ENCODE measurements at places on chromosomes 13 and 19.
A peak's percentile ranks its signal among the peaks of the same experiment; 100 is the strongest.

GRCh38 chr19:34189917-34190425 lies 17.7 kb downstream of the LSM14A start:
- no peak for DNase-seq

GRCh38 chr19:35592226-35592625 lies 6.3 kb downstream of the PMIS2 start:
- no peak for DNase-seq

GRCh38 chr13:30234619-30235162 lies 72.7 kb downstream of the KATNAL1 start:
- DNase-seq = no peak

GRCh38 chr19:8478598-8478997 lies 23.8 kb downstream of the PRAM1 start:
- no peak for DNase-seq

GRCh38 chr19:12825254-12826131 lies 8.9 kb downstream of the RTBDN start:
- no peak for DNase-seq

- DNase-seq = no peak
Measured at GRCh38 chr13:22009937-22010336, 339.1 kb downstream of the FGF9 start.

GRCh38 chr19:40663695-40664692 lies 26.5 kb downstream of the NUMBL start:
- DNase-seq = peak; percentile 26

GRCh38 chr19:44303976-44304568 lies 753 bp downstream of the ZNF235 start:
- no peak for DNase-seq

DNA sequence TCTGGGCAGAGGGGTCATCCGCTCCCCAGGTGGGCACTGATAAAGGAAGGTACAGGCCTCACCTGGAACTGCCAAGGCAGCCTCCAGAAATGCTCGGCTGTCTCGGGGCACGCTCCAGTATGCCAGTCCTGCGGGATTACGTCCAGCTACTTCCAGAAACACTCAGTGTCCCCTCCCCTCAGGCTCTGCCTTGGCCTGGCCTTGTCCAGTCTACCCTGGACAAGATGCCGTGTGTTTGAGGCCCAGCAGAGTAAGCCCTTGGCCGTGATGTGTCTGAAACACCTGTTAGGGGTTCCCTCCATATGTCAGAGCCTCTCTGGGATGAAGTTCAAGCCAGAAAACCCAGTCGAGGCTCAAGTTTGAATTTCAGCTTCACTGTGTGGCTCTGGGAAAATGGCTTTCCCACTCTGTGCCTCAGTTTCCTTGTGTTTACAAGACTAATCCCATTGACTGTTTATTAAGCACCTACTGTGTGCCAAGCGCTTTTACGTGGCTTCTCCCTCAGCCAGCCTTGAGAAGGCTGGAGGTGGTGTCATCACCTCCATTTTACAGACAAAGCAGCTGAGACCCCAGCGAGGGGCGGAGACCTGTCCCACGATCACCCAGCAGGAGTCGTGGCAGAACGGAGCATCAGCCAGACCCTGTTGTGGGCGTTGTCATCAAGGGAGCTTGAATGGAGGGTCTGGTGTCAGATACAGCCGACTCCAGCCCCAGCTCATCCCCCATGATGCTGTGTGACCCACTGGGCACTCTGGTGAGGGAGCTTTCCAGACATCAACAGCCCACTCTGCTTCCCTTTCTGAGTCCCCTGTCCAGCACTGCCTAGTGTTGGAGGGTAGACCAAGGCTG lies 2.0 kb upstream of the PIK3R2 start:
- DNase-seq = no peak

DNA sequence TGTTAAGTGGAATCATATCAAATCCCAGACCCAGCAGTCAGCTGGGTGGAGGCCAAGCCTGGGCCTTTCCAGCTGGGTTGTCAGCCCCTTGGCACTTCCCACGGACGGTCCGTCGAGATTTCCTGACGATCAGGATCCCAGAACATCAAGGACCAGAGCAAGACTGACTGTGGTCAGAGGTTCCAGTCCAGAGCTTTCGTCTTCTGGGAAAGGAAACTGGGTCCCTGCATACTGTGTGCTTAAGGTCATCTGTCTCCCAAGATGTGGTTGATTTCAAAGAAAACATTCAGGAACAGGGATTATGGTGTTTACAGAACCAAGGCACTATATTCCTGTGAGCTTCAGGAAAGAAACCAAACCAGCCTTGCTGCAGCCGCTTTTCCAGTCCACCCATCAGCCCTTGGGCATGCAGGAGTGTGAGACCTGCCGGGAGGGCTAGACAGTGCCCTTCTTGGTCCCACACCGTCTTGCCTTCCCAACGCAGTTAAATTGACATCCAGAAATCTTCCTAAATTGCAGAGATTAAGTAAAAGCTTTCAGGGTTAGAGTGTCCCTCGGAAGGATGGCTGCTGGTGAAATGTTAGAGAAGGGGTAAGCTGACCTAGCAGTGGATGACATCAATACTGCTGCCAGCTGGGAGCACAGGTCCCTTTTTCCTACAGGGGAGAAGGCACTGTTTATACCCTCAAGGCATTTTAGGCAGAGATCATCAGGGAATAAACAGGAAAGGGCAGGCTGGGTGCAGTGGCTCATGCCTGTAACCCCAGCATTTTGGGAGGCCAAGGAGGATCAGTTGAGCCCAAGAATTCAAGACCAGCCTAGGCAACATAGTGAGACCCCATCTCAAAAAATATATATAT lies 5.0 kb upstream of the C19orf33 start:
- DNase-seq = no peak

GRCh38 chr19:45657520-45658167 lies 10.4 kb upstream of the GIPR start:
- DNase-seq = no peak

- no peak for DNase-seq
Measured at GRCh38 chr19:54670576-54671357, 8.0 kb downstream of the LILRB4 start.

GRCh38 chr19:32642771-32643170 lies 32.2 kb downstream of the ANKRD27 start:
- DNase-seq = peak; percentile 63

GRCh38 chr19:36528921-36529518 lies 949 bp upstream of the ZNF260 start:
- DNase-seq = no peak

GRCh38 chr13:37226971-37227370 lies 121.5 kb upstream of the CSNK1A1L start:
- no peak for DNase-seq

DNA sequence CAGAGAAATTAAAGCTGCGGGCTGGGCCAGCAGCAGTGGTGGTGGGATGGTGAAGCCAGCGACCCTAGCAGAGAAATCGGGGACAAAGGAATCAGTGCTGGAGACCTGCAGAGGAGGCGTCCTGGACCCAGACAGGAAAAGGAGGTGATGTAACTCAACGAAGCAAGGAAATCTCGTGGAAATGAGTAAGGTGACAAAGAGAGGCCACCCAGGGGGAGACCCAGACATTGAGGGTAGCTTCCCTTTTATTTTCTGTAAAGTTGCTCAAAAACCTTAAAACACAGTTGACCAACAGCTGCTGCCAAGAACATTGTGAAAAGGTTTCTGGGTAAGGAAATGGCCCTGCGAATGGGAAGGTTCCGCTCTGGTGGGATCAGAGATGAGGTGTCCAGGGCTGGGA lies 13.3 kb upstream of the RETN start:
- DNase-seq = no peak

DNA sequence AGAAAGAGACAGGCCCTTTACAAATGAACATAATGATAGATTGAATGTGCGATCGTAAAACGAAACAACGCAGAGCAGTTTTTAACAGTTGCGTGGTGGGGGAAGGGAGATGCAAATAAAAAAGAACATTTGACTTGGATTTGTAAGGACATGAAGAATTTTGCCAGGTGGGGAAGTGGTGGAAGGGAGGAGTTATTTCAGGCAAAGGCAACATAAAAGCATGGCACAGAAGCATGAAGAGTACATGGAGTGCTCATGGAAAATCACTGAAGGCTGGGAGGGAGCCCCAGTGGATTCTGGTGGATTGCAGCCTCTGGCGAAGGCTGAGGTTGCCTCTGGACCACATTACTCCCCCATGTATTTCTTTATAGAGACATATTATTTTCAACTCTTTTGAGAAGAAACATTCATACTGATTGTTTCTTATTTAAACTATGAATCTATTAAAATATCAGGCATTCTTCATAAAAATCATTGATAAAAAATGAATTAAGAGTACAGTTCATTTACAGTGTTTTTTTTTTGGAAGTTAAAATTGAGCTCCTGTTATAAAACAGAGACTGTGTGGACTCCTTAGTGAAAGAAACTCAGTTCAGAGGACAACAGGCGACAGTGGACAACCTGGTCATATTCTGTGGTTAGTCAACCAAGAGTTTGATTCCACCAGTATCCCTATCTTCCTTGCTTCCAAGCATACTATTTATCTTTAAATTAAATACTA lies 57.5 kb downstream of the STARD13 start:
- DNase-seq = no peak

DNA sequence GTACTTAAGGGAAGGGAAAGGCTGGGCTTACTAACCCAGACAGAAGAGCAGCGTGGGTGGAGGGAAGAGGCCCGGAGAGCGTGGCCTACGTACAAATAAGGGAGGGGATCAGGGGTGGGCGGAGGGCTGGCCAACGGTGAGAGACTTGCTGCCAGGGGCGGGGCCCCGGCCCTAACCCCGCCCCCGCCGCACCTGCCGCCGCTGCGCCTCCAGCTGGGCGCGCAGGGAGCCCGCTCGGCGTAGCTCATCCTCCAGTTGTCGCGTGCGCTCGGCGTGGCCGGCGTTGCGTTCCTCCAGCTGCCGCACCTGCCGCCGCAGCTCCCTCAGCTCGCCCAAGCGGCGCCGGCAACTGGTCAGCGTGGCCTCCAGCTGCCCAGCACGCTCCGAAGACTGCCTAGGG lies 5.7 kb downstream of the HOOK2 start:
- DNase-seq = peak; percentile 60

DNA sequence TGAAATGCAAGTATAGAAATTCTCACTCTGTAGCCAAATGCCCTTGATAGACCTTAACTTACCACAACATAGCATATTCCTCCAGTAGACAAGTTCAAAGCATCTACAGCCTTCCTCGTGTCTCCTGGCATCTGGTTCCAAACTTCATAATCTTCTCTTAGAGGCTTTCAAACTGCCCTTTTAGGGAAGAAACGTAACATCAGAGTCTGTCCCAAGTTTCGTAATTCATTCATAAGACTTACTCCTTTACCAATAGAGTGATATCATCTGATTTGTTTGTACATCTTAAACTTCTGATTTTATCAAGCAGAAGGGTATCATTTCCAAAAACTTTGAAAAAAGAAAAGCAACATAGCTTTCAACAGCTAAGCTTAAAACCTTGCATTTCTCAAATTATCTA lies 137.4 kb downstream of the SPRY2 start:
- no peak for DNase-seq

GRCh38 chr19:10882108-10882457 lies 10.7 kb downstream of the CARM1 start:
- DNase-seq = no peak

GRCh38 chr13:71457645-71458044 lies 409.4 kb downstream of the DACH1 start:
- DNase-seq = no peak

DNA sequence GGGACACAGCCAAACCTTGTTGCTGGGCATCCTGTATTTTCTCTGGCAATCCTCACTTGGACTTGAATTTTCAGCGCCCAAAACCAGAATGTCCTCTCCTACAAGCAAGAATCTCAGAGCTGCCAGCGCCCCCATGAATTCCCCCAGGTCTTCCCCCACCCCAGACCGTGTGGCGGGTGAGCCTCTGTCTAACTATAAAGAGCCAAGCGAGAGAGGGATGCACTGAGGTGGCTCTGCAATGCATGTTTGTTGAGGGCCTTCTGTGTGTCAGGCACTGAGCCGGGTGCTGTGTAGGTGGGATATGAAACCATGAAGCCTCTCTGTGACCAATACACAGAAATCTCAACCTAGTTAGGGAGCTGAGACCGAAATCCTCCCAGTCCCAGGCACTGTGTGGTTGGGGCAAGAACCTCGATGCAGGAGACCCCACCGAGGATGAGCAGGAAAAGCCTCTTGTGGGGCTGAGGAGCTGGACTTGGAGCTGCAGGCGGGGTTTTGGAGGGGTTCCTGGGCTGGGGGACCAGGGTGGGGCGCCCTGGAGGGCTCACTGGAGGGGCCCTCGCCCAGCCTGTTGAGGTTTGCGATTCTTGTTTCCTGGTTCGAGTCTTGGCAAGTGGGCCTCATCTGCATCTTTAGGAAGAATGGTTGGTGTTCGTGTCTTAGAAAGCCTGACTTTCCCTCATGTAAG lies 12.4 kb upstream of the PROZ start:
- DNase-seq = no peak

DNA sequence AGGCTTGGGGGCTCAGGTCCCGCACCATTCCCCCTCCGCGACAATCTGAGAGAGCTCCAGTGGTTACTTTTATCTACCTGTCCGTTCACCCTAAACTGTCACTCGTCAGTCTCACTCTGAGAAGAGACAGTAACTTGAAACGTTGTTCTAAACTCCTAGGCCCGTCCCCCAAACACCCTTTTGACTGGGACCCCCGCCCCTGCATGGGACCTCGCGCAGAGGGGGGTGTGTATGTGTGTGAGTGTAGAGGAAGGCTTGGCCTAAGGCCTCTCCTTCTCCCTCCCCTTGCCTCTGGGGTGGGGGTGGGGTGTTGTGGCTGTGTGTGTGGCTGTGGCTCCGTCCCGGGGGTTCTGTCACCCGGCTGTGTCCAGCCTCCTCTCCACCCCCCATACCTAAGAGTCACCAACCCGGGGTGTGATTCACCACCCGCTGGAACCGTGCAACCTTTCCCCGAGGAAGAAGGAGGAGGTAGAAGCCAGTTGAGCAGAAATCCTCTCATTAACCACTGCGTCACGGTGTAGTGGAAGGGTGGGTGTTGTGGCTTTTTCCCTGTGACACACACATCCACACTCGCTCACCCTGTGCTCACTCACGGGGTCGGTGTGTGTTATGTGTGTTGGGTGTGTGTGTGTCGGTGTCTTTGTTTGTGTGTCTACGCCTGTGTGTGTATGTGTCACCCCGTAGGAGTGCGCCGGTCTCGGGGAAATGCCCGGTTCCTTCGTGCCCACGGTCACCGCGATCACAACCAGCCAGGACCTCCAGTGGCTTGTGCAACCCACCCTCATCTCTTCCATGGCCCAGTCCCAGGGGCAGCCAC lies 2.4 kb downstream of the FOSB start:
- no peak for DNase-seq

GRCh38 chr13:113952151-113952982 lies 21.5 kb downstream of the C13orf46 start:
- no peak for DNase-seq

GRCh38 chr13:98048265-98048664 lies 94.6 kb upstream of the FARP1 start:
- no peak for DNase-seq

DNA sequence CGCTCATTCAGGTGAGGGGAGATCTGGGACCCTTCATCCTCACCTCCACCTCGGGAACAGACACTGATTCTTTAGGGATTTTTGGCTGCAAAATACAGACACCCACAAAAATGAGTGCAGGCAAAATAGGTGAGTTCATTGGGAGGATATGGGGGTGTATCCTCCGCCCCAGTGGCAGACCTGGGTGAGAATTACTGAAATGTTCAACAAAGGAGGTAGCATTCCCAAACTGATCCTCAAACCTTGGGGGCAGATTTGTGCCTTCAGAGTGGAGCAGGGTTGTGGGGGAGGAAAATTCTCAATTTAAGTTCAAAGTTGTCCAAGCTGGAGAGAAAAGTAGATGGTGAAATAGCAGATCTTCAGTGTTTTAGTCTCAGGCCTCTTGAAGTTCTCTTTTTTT lies 31.3 kb upstream of the SIN3B start:
- DNase-seq = no peak

Data from activated CD8-positive, alpha-beta memory T cell treated with anti-CD3 and anti-CD28 coated beads, Interleukin-2, amount 50 U/mL, for 4 hours (primary cell).